ENCODE measurements at places on chromosomes 6 and 20.

DNA sequence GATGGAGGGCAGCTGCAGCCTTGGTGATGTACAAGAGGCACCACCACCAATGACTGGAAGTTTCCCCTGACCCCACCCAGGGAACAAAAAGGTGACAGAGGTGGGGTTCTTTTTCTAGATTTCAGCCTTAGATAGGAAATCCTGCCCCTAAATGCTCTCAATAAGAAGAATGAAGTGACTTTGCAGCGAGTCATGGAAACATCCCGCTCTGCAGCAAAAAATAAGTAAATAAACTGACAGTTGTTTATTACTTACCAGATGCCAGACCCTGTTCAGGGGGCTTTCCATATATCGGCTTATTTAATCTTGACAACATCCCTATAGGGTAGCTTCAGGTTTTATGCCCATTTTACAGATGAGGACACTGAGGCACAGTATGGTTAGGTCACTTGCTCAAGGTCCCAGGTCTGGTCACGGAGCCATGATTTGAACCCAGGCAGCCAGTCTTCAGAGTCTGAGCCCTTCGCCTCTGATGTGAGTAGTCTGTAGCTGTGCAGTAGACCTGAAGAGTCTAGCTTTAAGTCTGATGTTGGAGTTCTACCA is 19.2 kb downstream of the C6orf89 start:
- DNase-seq, result no peak

DNA sequence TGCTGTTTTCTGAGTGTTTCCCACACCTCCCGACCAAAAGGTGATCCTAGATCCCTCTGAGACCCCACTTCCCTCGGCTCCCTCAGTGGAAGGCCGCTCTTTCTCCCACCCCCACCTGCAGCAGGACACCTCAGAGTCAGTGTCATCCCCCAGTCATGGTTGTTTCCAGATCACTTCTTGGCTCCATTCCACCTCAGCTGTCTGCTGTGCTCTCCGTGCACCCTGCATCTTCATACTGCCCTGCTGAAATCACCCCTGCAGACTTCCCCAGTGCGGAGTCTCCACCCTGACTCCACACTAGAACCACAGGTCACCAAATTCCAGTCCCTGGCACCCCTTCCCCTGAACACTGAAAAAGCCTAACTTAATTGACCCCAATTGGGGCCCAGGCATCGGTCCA is 255.1 kb upstream of the CDYL start:
- no peak for DNase-seq

GRCh38 chr6:135274561-135275293 is 93.6 kb downstream of the MYB start:
- DNase-seq, result no peak

- no peak for DNase-seq
Observed at GRCh38 chr20:57620999-57621398, 773 bp upstream of the ZBP1 start.

DNA sequence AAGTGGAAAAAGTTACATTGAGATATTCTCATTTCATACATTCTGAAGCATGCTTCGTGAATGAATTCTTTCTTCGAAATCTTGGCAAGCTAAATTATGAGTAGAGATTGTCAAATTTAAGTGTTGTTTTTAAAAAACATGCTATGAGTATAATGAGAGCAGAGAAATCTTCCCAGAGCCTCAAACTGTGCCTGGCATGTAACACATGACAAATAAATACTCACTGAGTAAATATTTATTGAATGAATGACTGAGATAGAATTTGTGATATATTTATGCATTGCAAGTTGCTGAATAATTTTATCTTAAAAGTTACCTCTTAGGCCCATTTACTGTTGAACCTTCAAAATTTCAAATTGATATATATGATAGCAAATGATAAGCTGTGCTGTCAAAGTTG is 24.7 kb upstream of the CD2AP start:
- DNase-seq, result no peak

DNA sequence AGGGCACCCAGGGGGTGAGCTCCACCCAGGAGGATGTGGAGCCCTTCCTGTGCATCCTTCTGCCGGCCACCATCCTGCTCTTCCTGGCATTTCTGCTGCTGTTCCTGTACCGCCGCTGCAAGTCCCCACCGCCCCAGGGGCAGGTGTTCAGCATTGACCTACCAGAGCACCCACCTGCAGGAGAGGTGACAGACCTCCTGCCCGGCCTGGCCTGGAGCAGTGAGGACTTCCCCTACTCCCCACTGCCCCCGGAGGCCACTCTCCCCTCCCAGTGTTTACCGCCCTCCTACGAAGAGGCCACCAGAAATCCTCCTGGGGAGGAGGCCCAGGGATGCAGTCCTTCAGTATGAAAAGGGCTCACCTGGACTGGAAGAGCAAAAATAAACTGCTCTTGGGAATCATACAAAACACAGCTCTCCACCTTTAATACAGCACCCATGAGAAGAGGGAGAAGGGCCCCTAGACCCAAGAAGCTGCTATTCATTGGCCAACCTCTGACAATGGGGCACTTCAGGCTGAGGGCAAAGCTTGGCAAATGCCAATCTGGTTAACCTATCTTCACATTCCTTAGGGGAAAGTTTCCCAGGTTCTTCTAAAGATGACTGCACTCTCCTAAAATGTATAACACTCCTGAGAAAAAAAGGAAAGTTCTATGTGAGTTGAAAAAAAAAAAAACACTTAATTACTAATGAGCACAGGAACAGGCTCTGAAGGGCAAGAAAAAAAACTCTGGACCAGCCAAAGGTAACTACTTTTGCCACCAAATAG is 5.0 kb downstream of the SMIM28 start:
- DNase-seq, result no peak

DNA sequence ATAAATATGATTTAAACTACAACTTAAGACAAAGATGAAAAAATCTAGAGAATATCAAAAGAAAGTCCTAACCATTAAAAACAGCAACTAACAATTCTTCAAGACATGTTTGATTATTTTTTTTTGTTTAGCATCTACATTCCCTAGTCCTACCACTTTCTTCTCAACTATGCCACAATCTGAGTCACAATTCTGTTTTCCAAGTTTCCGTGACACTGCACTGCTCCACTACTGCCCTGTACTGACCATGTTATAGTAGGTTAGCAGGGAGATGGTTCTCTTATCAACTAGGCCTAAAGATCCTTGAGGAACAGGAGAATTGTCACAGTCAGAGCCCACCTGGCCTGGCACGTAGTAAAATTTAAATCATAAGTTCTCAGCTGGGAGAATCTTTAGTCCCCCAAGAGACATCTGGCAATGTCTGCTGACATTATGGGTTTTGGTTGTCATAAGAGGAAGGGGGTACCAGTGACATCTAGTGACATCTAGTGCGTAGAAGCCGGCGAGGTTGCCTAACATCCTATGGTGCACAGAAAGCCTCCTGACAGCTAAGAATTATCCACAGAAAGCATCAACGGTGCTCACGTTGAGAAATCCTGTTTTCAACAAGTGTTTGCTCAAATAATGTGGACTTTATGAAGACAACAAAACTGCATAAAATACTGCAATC is 100.5 kb downstream of the PDE10A start:
- no peak for DNase-seq

GRCh38 chr20:49283703-49284625 is 6.1 kb upstream of the ZNFX1 start:
- no peak for DNase-seq

GRCh38 chr20:11130554-11131166 is 456.9 kb upstream of the JAG1 start:
- no peak for DNase-seq
